Cardiac septum (tissue), 1 donor: ENCODE measurements at places on chromosomes 4 and X. TPM values are rescaled to one million over a fixed set of nuclear protein-coding genes. Genes with fewer than 3 reads are reported as not detected.

The PRDM8 gene
- 1.6 TPM for total RNA-seq

The GRK4 gene
- total RNA-seq, result 13.5 TPM

The EVC2 gene
- 1.3 TPM for total RNA-seq

The SUPT20HL2 gene
- not detected for total RNA-seq

The ADH1B gene
- 12.6 TPM for total RNA-seq

The NCBP2L gene
- not detected for total RNA-seq

The NIPAL1 gene
- total RNA-seq, result 0.43 TPM
